Left ventricle myocardium inferior (tissue), 1 donor: ENCODE measurements at places on chromosomes 16 and 17.

DNA sequence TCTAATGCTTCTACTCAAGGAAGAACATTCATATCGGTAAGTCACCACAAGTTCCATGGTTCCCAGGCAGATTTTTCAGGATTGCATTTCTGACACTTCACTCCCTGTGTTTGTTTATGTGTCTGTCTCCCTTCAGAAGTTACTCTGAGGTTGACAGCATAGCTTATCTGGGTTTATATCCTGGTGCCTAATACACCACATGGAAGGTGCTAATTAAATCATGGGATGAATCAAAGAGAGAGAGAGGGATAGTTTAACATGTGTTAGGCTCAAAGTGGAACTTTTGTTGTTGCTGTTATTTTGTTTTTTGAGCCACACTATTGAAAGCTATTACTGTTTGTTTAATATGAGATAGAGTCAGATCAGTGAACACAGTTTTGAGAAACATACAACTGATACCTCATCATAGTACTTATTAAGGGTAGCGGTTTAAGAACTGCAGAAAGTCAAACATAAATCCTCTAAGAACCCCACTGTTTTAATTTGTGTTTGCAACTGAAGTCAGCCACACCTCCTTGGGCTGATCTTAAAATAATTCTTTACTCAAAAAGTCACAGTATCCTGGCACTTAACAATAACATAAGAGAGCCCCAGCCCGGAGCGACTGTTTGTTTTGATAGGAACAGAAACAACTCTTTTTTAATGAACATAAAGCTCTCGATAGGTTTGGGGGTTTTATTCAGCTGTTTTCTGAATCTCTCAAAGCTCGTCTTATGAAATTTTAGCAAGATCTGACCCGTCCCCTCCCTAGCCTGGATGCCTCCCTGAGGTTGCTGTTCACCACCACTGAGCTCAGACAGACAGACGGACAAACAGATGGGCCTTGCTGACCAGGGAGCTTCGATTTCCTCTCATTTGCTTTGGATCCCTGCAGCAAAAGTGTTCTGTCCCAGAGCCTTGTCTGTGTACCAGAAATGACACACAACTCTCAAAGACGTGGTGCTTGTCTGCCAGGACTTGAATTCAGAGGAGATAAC, 98.3 kb upstream of the MYOCD start:
- DNase-seq, result no peak

GRCh38 chr16:53503991-53504663, 1.1 kb upstream of the AKTIP start:
- peak; percentile 58 for DNase-seq

DNA sequence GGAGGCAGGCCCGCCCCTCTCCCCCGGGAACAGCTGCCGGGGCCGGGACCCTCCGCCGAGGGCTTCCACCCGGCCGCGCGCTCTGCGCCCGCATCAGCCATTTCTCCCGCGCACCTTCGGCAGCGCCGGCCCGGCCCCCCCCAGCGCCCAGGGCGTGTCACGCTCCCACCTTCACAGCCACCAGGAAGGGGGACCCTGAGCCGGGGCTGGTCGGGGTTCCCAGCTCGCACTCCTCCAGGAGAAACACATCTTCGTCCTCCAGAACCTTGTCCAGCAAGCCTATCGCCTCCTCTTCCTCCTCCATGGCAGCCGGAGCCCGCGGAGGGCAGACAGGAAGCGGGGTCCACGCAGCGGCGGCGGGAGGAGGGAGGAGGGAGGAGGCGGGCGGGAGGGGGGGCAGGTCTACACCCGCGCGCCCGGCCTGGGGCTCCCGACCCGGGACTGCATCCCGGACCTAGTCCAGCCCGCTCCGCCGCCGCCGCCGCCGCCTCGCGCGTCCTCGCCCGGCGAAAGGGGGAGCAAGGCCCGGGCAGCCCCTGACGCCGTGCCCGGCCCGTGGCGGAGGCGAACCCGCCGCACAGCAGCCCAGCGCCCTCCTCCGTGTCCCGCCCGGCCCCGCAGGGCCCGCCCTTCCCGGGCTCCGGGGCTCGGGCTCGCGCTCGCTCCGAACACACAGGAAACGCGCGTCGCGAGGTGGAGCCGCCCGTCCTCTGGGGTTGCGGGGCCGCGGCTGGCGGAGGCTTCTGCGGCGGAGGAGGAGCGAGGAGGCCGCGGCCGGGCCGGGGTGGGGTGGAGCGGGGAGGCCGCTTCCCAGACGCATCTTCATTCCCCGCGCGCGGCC, 70.8 kb downstream of the ABR start:
- DNase-seq, result peak; percentile 78

GRCh38 chr16:65012357-65012756, 109.5 kb downstream of the CDH11 start:
- no peak for DNase-seq

DNA sequence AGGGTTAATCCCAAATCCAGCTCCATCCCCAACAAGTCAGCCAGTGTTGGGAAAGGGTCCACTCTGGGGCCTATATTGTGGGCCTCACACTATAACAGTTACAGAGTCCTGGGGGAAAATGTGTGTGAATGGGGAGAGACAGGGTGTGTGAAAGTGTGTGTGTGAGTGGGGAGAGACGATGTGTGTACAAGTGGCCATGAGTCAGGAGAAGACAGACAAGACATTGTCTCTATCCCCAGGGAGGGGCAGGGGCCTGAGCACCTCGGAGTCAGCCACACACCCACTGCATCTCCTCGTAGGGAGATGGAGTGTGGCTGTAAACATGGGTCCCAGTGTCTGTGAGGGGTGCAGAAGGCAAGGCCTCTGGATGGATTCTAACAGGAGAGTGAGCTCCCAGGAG, 2.9 kb downstream of the CRHR1 start:
- DNase-seq, result no peak

GRCh38 chr16:21953541-21953902, 361 bp downstream of the UQCRC2 start:
- DNase-seq, result no peak

DNA sequence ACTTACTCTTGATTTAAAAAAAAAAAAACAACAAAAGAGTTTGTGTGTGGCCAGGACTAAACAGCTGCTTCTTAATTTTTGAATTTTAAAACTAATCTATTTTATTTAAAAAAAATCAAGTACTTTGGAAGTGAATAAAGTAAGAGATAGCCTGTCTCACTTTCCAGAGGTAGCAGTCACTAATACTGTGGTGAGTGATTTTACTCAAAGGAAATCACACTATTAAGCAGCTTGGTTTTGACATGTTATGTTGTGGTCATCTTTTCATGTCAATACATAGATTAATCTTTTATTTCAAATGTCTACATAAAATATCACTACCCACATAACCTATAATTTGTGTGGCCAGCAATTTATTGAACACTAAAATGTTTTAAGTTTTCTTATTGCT, 102.2 kb upstream of the HLF start:
- no peak for DNase-seq

GRCh38 chr16:75042426-75043174, 43.8 kb downstream of the ZNRF1 start:
- DNase-seq, result no peak

DNA sequence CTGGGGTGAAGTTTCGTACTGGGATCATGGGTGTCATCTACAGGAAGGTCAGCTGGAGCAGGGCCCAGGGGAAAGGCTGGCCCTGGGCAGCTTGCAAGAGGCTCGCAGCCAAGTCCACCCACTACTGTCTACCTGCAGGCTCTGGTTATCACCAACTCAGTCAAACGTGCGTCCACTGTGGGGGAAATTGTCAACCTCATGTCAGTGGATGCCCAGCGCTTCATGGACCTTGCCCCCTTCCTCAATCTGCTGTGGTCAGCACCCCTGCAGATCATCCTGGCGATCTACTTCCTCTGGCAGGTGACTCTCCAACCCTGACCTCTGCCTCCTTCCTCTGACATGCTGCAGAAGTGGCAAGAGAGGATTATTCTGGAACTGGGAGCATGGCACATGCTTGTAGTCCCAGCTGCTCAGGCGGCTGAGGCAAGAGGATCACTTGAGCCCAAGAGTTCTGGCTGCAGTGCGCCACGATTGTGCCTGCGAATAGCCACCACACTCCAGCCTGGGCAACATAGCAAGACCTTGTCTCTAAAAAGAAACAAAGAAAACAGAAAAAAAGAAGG, 29.2 kb downstream of the ABCC3 start:
- no peak for DNase-seq

DNA sequence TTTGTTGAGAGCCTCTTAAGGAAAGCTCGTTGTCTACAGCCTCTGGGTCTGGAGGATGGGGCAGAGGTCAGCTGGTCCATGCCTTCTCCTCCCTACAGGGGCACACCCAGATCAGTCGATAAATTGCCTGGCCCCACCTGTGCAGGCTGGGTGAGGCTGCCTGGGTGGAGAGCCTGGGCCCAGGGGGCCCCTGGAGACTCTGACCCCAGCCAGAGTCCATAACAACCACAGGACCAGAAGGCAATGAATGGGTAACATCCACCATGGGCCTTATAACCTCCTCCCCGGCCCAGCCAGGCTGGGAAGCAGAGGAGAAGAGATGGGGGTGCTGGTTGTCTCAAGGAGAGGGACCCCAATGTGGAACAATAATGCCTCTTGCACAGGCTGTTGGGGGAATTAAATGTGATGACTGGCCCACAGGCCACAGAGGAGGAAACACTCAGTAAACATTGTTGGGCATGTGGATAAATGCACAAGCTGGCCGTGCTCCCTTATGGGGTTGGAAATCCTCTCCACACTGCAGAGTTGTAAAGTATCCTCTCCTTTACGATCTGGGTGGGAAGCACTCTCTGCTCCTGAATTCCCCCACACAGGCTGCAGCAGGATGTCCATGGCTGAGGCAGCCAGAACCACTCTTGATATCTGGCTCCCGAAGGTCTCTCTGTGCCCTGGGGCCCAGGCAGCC, 56.7 kb upstream of the TOB1 start:
- DNase-seq, result no peak

GRCh38 chr16:31876951-31877828, 3.6 kb downstream of the ZNF267 start:
- DNase-seq, result no peak

GRCh38 chr16:81035975-81036750, 521 bp downstream of the ATMIN start:
- DNase-seq, result peak; percentile 20

GRCh38 chr16:22898131-22898530, 84.2 kb downstream of the HS3ST2 start:
- DNase-seq, result no peak

GRCh38 chr17:74646231-74646630, 22.7 kb upstream of the CD300E start:
- DNase-seq, result no peak

- peak; percentile 79 for DNase-seq
Observed at GRCh38 chr16:88810912-88811768, 588 bp downstream of the APRT start.

DNA sequence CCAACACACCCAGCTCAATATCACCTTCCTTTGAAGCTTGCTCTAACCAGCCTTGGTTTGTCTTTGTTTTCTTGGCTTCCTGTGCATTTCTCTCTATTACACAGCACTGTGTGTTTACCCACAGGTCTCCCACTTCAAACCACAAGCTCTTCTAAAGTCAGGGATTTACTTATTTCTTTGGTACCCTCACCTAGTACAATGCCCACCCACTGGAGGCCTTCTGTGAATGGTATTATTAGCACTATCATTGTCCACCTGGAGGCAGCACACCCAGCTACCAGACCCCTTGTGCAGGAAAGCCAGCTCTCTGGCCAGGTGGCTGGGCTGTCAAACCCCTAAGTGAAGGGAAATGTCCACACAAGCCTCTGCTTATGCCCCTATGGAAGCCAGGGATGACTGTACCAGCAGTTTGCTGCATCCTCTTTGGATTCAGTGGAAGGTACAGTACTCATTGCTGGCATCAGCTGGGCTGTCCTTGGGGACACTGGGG, 9.4 kb upstream of the TOP2A start:
- no peak for DNase-seq

- DNase-seq, result no peak
Observed at GRCh38 chr17:2712300-2713043, 908 bp upstream of the CLUH start.

GRCh38 chr16:56966093-56966475, 4.3 kb downstream of the CETP start:
- no peak for DNase-seq

- no peak for DNase-seq
Observed at GRCh38 chr17:13560935-13561334, 40.8 kb downstream of the HS3ST3A1 start.

DNA sequence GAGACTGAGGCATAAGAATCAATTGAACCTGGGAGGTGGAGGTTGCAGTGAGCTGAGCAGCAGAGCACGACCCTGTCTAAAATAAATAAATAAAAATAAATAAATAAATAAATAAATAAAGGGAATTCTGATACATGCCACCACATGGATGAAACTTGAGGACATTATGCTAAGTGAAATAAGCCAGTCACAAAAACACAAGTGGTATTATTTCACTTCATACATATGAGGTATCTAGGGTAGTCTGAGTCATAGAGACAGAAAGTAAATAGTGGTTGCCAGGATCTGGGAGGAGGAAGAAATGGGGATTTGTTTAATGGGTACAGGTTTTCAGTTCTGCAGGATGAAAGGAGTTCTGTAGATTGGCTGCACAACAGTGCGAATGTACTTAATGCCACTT, 16.3 kb downstream of the PIPOX start:
- no peak for DNase-seq

DNA sequence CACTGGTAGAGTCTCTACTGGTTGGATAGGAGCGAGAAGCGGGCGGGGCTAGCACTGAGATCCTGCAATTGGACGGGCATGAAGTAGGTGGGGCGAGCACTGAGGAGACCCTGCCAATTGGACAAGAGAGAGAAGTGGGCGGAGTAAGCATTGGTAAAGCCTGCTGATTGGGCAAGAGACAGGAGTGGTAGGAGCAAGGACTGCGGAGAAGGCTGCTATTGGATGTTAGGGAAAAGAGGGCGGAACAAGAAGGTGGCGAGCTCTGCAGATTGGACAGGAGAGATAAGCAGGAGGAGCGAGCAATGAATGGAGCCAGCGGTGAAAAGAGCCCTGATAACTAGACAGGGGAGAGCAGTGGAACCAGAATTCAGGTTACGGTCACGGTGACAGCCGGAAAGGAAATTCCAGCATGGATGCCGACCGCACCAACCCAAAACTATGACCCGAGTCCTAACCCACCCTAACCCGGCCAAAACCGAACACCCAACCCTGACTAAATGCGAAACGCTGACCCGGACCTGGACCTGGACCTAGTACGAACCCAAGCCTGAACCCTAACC, 4.8 kb downstream of the SCGB1C2 start:
- DNase-seq, result no peak

DNA sequence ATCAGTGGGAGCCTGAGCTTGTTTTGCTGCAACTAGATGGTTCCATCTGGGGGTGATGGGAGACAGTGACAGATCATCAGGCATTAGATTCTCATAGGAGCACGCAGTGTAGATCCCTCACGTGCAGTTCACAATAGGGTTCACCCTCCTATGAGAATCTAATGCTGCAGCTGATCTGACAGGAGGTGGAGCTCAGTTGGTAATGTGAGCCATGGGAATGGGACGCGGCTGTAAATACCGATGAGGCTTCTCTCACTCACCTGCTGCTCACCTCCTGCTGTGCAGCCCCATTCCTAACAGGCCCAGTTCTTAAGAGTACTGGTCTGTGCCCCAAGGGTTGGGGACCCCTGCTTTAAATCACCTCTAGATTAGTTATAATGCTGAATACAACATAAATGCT, 137.5 kb upstream of the PLEKHM1 start:
- DNase-seq, result no peak
